ENCODE measurements at places on chromosomes 3 and 15. TPM values are rescaled to one million over a fixed set of nuclear protein-coding genes. Genes with fewer than 3 reads are reported as not detected.

The P2RY14 gene
- total RNA-seq: 0.08 TPM

The OXTR gene
- 0.28 TPM for total RNA-seq

GRCh38 chr3:22007368-22007767 is 256.4 kb upstream of the ZNF385D start:
- no peaks in the 10 kb centered on the region for H3K4me1 ChIP-seq
- H3K4me3 ChIP-seq: no peak overlapping the region
- no peak overlapping the region for H3K27ac ChIP-seq
- no peaks in the 10 kb centered on the region for H3K36me3 ChIP-seq
- no peak for DNase-seq

DNA sequence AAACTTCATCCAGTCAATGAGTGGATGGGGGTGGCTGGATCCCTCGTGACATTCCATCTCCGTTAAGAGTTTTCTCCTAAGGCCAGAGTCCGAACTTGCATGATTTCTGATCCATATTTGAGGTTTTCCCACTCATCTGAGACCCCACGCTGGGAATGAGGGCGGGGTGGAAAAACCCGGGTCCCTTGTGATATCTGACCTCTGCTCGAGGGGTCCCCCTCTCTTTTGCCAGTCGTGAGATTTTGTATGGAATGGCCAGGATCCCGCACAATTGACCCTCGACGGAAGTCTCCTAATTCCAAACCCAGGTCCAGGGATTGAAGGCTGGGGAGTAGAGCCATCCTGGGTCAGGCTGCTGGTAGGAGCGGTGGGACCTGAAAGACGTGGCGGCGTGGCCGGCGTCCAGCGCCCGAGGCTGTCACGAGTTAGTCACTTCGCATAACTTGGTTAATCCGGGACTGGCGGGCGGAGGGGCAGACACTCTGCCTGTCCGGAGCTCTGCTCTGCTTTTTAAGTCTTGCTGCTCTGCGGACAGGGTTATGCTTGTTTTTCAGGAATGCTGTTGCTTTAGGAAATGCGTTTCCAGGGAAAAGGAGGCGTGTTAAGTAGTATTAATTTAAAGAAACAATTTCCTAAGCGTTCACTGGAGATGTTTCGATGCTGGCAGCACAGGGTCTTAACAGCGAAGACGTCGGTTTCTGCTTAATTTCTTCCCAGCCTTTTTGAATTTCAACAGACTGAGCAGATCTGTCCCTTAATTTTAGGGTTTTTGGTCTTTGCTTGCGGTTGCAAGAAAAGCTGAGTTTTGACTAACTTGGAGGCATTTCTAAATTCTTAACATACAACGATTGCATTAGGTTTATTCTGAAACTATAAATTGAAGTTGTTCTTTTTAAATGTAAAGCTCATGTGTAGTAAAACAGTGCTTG is 69.7 kb upstream of the LRRFIP2 start:
- H3K36me3 ChIP-seq: no peaks in the 10 kb centered on the region
- peak overlapping the region; percentile 56 for H3K4me3 ChIP-seq
- no peaks in the 10 kb centered on the region for H3K27me3 ChIP-seq
- peak overlapping the region; percentile 98 for H3K27ac ChIP-seq
- peak; percentile 89 for DNase-seq

The GABRA5 gene
- 0.52 TPM for total RNA-seq

- no peaks in the 10 kb centered on the region for H3K27me3 ChIP-seq
- H3K27ac ChIP-seq: no peak overlapping the region
- no peak for DNase-seq
Observed at GRCh38 chr3:177811112-177811511, 613.8 kb upstream of the TBL1XR1 start.

DNA sequence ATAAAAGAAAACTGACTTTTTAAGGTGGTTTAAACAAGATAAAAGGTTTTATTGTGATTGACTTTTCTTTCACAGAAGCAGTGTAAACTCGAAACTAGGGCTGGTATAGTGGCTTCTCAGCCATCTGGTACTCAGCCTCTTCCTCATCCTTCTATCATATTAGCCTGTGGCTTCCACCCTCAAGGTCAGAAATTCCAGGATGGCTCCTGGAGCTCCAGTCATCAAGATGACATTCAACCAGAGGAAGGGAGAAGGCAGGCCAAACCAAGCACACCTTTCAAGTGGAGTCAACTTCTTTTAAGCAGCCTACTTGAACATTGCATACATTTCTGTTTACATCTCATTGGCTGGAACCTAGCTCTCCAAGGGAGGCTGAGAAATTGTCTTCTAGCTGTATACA is 1.3 kb upstream of the MESD start:
- H3K27ac ChIP-seq: no peak overlapping the region
- no peak overlapping the region for H3K4me3 ChIP-seq
- H3K36me3 ChIP-seq: no peaks in the 10 kb centered on the region
- DNase-seq: no peak
- peaks cover 14% of the 10 kb centered on the region for H3K4me1 ChIP-seq

GRCh38 chr15:48641416-48641815 is 4.1 kb downstream of the FBN1 start:
- no peak overlapping the region for H3K4me3 ChIP-seq
- H3K36me3 ChIP-seq: no peaks in the 10 kb centered on the region
- DNase-seq: no peak
- H3K27me3 ChIP-seq: no peaks in the 10 kb centered on the region
- H3K4me1 ChIP-seq: no peaks in the 10 kb centered on the region

DNA sequence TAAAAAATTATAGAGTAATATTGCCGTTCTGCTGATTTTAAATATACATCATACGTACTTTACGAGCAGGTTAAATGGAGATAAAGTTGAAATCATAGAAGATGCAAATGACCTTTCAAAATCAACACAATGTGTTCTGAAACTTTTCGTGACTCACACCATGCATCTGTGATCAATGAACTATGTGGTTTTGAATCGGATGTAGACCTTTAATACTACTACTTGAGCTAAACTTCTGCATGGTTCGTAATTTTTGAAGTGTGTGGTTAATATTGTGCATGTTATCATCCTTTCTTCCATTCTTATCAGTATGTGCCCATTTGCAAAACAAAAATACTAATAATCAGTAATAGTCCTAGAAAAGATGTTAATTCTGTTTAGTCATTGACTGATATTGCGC is 58.9 kb downstream of the GASK1A start:
- no peak overlapping the region for H3K27ac ChIP-seq
- H3K4me1 ChIP-seq: no peaks in the 10 kb centered on the region
- H3K4me3 ChIP-seq: no peak overlapping the region
- H3K27me3 ChIP-seq: no peaks in the 10 kb centered on the region

The STRIT1 gene
- not detected for total RNA-seq

The ZDHHC19 gene
- not detected for total RNA-seq

- peak overlapping the region; percentile 69 for H3K4me3 ChIP-seq
- H3K4me1 ChIP-seq: no peaks in the 10 kb centered on the region
- no peaks in the 10 kb centered on the region for H3K36me3 ChIP-seq
- H3K27ac ChIP-seq: peak overlapping the region; percentile 97
- H3K27me3 ChIP-seq: no peaks in the 10 kb centered on the region
Observed at GRCh38 chr3:49785565-49786356, 581 bp downstream of the IP6K1 start.

- H3K27ac ChIP-seq: no peak overlapping the region
- H3K36me3 ChIP-seq: no peaks in the 10 kb centered on the region
- no peaks in the 10 kb centered on the region for H3K27me3 ChIP-seq
- DNase-seq: no peak
- H3K4me1 ChIP-seq: no peaks in the 10 kb centered on the region
Observed at GRCh38 chr15:91528801-91529200, 324.7 kb upstream of the SLCO3A1 start.

DNA sequence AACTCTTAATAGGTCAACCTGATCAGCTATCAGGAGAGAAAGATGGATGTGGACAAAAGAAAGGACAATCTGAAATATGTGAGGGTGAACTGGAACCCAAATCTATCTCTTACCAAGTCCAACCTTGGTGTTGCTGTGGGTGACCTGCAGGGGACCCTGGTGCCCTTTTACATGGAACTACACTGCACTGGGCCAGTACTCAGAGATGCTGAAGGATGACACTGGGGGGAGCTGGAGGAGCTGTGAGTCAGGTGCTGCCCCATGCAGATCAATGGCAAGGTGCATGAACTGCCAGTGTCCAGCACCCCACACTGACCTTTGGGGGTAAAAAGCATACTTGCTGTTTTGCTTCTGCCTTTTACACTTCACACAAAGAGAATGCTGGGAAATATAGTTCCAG is 55.6 kb upstream of the TBC1D5 start:
- H3K4me1 ChIP-seq: no peaks in the 10 kb centered on the region
- DNase-seq: no peak
- no peaks in the 10 kb centered on the region for H3K36me3 ChIP-seq
- H3K27me3 ChIP-seq: no peaks in the 10 kb centered on the region
- no peak overlapping the region for H3K27ac ChIP-seq

The CLRN1 gene
- not detected for total RNA-seq

DNA sequence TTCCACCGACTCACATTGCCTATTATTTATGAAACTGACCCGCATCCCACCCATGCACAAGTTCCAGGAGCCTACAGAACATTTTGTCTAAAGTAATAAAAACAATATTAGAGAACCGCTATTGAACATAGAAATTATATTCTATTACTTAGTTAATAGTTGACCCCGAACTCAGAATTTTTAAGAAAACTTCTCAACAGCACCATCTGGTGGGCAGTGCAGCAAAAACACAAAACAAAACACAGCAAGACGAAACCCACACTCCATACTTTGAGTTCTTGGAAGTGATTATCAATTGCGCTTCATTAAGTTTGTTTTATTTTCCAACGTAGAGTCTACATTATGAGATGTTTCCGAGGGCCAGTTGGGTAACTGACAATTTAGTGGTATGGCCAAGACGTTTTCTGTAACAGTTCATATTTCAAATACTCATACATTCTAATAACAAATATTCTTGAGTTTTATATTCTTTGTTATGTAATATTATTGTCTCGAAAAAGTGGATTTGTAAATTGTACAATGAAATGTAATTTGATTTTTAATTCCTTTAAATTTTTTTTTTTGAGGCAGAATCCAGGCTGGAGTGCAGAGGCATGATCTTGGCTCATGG is 24.0 kb upstream of the C3orf70 start:
- no peaks in the 10 kb centered on the region for H3K27me3 ChIP-seq
- no peaks in the 10 kb centered on the region for H3K4me1 ChIP-seq
- no peak overlapping the region for H3K4me3 ChIP-seq

GRCh38 chr3:169133178-169134161 is 530.0 kb downstream of the MECOM start:
- H3K27me3 ChIP-seq: no peaks in the 10 kb centered on the region
- no peak for DNase-seq
- H3K27ac ChIP-seq: no peak overlapping the region
- H3K4me3 ChIP-seq: no peak overlapping the region
- peaks cover 18% of the 10 kb centered on the region for H3K4me1 ChIP-seq

The CTXND1 gene
- 0.94 TPM for total RNA-seq

The OR5AC2 gene
- not detected for total RNA-seq

GRCh38 chr3:20072422-20072821 is 32.2 kb downstream of the KAT2B start:
- no peaks in the 10 kb centered on the region for H3K4me1 ChIP-seq
- no peak overlapping the region for H3K27ac ChIP-seq
- no peak overlapping the region for H3K4me3 ChIP-seq
- H3K27me3 ChIP-seq: no peaks in the 10 kb centered on the region
